ENCODE measurements at places on chromosomes 12 and 14.

- DNase-seq: peak; percentile 46
Observed at GRCh38 chr12:14952299-14952921, 9.0 kb downstream of the ARHGDIB start.

DNA sequence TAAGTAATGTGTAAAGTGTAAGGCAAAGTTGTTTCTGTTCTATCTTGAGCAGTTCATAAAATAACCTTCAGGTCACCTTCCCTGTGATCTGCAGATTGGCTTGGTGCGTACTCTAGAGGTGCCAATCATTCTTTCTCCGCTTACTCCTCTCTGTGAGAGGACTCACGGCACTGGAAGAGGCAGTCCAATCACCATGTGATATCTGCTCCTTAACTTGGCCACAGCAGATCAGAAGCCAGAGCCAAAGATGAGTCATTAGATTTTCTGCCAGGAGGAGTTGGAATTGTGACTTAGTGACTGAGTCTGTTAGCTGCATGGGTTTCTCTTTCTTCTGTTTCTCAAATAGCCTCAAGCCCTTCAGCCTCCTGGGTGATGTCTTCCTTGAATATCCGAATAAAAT, 165.5 kb downstream of the SLC41A2 start:
- DNase-seq: peak; percentile 74

DNA sequence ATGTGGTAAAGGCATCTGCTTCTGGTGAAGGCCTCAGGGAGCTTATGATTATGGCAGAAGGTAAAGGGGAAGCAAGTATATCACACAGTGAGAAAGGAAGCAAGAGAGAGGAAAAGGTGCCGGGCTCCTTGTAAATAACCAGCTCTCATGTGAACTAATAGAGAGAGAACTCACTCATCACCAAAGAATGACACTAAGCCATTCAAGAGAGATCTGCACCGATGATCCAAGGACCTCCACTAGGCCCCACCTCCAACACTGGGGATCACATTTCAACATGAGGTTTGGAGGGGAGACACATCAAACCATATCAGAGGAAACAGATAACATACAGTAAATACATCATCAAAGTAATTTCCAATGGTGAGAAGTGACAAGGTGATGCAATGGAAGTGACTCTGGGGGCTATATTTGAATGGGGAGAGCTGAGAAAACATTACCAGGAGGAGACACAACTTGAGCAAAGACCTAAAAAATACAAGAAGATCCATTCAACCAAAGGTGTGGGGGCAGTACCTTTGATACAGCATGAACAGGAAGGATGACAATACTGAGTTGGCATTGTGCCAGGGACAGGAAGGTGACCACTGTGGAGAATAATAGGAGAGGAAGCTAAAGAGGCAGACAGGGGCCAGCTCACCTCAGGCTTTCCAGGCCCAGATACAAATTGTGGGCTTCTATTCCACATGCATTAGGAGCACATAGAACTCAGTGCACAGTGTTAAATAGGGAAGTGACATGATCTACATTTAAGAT, 134.4 kb upstream of the GRIP1 start:
- no peak for DNase-seq

DNA sequence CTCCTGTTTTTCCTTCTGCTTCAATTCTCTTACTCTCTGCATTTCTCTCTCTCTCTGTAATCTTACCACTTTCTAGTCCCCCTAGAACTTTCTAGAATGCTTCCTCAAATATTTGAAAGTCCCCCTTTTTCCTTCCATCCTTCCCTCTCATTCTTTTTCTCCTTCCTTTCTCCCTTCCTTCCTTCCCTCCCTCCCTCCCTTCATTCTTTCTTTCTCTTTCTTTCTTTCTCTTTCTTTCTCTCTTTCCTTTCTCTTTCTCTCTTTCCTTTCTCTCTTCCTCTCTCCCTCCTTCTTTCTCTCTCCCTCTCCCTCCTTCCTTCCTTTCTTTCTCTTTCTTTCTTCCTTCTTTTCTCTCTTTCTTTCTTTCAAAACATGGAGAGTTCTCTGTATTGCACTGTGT, 201.4 kb upstream of the IGF1 start:
- no peak for DNase-seq

DNA sequence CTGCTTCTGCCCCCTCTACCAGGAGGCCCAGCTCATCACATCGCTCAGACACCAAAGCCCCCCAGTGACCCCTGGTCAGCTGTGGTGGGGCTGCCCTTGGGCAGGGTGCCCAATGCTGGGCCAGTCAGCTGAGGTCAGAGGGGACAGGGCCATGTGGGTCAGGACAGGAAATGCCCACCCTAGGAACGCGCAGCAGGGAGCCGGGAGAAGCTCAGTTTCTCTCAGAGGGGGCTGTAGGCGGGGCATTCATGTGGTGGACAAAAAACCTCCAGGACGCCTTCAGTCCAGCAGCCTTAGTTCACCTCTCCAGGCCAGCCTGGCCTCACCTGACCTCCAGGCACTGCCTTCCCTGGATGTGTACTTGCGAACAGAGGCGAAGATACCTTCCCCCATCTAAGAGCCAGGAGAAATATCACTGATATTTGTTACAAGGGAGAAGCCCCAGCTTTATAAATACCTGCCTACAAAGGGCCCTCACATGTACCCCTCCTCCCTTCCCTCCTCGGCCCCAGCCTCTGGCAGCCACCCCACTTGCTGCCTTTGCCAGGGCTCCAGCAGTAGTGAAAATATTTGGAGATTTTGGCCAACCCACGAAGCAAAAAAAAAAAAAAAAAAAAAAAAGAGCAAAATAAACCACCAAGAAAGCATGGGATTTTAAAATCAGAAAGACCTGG, 41.9 kb upstream of the PLEKHG6 start:
- DNase-seq: no peak

- peak; percentile 77 for DNase-seq
Observed at GRCh38 chr12:127509066-127509778, 757.7 kb upstream of the TMEM132C start.

GRCh38 chr12:47307680-47308399, 228.1 kb upstream of the AMIGO2 start:
- peak; percentile 40 for DNase-seq

GRCh38 chr14:51666826-51667225, 15.1 kb downstream of the FRMD6 start:
- DNase-seq: no peak

DNA sequence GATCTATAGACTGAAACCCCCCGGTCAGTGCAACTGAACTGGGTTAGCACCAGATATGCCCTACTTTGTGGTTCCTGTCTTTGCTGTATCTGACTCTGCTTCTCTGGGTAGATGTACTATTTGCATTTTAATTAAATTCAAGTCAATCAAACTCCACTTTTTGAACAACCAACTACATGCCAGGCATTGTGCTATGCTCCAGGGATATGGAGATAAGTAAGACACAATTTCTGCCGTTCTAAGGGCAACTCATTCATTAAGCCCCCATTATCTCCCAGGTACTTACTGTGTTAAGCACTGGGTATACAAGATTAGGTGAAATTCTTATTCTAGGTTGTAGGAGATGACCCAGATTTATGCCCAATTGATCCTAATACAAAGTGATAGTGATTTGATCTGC, 62.7 kb upstream of the JDP2 start:
- DNase-seq: no peak

DNA sequence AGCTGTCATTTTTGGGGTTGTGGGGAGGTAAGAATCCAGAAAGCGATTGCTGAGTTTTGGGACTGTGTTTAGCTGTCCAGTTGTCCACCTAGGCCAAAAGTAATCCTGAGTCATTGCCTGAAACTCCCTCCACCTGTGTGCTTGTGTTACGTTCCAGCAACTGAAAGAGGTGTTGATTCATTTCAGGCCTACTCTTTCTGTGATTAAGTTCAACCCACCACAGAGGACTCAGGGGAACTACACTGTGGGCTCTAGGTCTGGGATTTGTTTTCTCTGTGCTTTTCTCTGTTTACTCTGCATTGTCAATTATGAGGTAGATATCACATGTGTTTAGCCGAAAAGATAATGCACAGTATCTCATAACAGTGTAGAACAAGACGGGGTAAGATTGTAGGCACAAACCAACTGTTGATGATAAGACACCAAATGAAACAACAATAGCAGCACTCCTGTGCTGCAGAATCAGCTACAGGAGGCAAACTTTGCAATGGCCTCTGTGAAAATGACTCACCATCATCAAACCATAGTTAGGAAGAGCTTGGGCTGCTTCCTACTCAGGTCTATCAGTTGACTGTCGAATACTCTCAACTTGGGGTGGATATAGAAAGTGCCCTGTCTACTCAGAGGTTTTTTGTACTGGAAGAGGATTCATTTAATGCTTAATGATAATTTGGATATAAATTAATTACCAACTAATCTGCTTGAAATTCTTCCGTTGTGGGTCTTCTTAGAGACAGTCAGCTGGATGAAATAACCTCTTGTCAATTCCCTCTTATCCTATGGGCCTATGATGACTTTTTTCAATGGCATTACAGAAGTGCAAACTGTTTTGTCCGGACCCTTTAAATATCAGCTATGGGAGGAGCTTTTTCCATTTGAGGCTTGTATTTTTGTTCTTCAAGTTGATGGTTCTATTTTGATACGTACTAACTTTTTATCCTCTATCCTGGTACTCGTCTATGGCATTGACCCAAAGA, 385.9 kb downstream of the BMP4 start:
- DNase-seq: no peak

GRCh38 chr14:105173901-105174894, 5.6 kb upstream of the JAG2 start:
- DNase-seq: no peak

DNA sequence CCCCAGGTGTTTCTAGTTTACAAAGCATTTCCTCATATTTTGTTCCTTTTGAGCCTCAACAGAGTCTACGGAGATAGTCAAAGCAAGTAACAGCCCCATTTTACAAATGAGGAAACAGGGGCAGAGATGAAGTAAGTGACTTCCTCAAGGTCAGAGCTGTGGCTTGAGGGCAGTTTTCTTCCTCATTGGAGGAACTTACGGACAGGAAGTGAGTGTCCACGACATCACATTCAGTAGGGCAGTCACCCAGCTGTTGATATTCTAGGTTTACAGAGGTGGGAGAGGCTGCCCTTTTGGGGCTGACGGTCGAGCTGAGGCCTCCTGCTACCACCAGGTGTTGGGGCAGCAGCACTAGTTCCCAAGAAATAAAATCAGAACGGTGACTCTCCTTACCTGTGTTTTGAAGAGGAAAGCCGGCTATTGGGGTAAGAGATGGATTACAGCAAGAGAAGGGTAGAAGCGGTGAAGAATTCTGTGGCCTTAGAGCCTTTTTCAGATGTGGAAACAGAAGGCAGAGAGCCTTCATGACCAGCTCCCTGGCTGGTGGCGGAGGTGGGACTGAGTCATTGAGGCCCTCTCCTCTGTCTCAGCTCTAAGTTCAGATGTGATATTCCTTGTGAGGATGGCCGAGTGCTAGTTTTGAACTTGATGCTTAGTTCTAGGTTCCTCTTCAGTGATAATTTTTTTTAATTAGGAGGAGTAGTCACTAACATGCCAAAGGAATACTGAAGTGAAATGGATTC, 41.7 kb downstream of the SUSD6 start:
- DNase-seq: no peak

DNA sequence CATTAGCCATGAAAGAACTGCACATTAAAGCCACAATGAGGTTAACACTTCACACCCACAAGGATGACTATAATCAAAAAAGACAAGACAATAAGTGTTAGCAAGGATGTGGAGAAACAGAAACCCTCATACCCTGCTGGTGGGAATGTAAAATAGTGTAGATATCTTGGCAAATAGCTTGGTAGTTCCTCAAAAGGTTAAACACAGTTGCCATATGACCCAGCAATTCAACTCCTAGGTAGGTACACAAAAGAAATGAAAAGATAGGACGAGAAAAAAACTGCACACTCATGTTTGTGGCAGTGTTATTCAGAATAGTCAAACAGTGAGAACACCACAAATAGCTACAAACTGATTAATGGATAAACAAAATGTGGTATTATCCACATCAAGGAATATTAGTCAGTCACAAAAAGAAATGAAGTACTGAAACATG, 93.5 kb downstream of the ATXN2 start:
- DNase-seq: no peak

- no peak for DNase-seq
Observed at GRCh38 chr12:4866299-4866698, 43.4 kb upstream of the KCNA1 start.

DNA sequence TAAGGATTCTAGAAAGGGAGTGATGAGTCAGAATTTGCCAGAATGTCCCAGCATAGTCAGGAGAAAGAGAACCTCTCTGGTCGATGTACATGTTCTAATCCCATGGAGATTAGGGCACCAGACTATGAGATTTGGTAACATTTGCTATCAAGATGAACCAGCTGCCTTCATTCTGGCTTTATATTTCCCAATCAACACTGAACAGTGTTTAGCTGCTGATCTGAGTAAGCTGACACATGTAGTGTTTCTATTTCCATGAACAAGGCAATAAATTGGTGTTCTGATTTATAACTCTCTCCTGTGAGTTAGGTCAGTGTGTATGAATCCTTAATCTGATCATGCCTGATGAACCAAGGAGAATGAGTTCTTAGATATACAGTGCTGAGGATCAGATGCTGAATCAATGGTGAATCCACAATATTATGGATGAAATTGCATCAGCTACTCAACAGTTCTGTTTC, 158.0 kb upstream of the AMIGO2 start:
- no peak for DNase-seq

DNA sequence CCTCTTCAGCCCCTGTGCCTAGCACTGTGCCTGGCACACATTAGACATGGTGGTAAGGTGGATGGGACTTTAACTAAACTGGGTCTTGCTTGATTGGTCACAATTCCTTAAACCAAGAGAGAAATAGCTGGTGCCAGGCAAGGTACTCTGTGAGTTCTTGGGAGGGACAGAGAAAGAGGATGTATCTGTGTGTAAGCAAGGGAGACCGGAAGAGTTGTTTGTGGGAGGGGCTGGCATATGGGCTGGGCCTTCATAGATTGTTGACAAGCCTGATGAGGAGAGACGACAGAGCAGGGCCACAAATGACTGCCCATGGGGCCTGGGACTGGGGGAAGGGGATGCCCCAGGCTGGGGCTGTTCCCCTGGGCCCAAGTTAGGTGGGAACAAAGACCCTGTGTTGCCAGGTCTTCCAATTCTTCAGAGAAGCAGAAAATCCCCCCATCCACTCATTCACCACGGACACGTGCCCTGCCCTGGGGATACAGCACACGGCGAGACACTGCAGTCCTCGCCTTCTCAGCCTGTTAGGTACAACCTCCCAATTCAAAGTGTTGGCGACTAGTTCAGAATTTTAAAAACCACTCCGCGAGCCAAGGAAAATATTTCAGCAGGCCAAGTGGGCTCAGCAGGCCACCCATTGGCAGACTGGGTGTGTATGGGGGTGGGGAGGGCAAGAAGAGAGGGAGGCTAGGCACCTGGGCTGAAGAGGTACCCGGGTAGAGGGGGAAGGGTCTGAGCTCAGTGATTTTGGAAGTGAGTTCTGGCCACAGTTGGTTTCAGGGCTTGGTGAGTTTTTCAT, 11.4 kb upstream of the CYP46A1 start:
- DNase-seq: no peak

- DNase-seq: no peak
Observed at GRCh38 chr12:49763006-49763591, 21.7 kb downstream of the TMBIM6 start.

DNA sequence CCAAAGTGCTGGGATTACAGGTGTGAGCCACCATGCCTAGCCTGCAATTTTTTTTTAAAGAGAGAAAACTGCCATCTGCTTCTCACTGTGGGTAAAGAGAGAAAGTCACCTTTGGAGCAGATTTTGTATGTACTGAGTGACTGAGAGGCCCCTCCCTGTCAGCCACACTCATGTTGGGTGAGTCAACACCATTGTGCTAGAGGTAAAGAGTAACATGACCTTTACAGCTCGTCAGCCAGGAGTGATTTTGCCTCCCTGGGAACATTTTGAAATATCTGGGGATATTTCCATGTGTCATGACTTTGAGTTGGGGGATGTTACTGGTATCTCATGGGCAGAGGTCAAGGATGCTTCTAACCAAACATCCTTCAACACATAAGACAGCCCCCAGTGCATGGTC, 115.2 kb downstream of the KSR2 start:
- DNase-seq: no peak

- DNase-seq: peak; percentile 34
Observed at GRCh38 chr12:82835217-82835616, 148.5 kb downstream of the TMTC2 start.
